Dermis microvascular lymphatic vessel endothelial cell (primary cell): ENCODE measurements at places on chromosomes 4 and X. TPM values are rescaled to one million over a fixed set of nuclear protein-coding genes. Genes with fewer than 3 reads are reported as not detected.

DNA sequence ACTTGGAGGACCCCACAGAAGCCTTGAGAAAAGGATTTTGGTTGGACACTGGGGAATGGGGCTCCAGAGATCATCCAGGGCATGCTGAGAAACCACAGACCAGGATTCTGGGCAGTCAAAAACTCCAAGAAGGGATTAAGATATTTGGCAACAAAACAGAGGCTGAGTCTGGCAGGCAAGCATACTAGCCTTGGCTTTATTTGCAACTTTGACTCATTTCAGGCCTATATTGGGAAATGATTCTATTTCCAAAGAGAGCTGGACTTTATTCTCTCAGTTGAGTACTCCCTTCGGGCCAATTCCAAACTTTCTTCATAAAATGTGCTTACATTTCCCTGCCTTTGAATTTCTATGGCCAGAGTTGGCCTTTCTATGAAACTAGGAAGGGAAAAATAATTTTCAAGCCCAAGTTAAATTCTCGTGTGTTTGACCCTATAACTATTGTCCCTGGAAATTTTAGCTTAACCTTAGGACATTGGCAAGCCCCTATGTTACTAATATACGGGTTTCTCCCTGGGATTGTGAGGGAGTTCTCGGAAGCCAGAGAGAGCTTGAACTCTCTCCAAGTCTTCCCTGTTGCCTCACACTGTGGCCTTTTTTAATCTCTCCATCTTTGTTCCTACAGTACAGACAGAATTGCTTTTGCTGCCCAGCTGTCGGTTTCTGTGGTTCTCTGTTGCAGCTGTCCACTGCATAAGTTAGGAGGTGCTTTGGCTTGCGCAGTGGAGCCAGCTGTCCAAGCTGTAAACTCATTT, 112.6 kb upstream of the FAM9A start:
- DNase-seq, result no peak

DNA sequence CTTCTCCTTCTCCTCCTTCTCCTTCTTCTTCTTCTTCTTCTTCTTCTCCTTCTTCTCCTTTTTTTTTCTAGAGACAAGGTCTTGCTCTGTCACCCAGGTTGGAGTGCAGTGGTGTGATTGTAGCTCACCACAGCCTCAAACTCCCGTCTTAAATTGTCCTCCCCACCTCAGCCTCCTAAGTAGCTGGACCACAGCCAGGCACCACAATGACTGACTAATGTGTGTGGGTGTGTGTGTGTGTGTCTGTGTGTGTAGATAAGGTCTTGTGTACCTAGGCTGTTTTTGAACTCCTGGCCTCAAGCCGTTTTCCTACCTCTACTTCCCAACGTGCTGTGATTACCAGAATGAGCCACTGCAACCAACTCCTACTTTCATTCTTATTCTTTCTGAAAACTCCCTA, 390.9 kb downstream of the ADAM29 start:
- DNase-seq, result no peak

Gene RAB40A
- 0.13 TPM in 1 of 2 replicates, not detected in the other for total RNA-seq

GRCh38 chr4:179398414-179398813, 1956.2 kb upstream of the AGA start:
- DNase-seq, result no peak

GRCh38 chr4:79958466-79959264, 114.4 kb downstream of the ANTXR2 start:
- DNase-seq, result no peak

Gene FMR1NB
- not detected in 2 replicates for total RNA-seq

- no peak for DNase-seq
Observed at GRCh38 chr4:65561164-65561563, 109.1 kb downstream of the EPHA5 start.

DNA sequence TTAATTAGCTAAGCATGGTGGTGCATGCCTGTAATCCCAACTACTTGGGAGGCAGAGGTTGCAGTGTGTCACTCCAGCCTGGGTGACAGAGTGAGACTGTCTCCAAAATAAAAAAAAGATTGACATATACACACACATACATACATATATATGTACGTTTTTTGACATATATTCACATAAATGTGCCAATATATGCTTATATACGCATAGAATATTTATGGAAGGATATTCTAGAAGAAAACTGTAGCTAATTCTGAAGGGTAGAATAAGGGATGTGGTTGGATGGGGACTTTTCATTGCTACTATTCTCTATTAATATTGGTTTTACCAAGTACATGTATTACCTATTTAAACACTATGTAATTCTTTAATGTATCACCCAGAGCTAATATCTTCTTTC, 19.7 kb downstream of the ZGRF1 start:
- DNase-seq, result no peak

DNA sequence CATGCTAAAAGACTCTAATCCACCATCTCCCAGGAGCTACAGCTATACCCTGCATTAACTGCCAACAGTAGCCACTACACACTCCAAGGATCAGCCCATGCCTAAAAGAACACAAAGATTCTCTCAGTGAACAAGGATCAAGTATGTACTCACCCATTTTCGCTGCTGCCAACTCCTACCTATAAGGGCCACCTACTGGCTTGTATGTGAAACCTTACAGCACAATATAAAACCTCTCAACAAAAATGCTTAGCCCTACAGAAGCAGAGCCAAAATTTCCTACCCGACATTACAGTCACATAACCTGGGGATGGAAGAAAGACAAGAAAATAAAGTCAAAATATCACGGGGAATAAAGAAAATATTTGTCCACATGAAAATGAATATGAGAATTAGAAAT, 562.8 kb upstream of the POU3F4 start:
- DNase-seq, result peak; percentile 1
